ENCODE measurements at places on chromosomes 2 and 18.
A peak's percentile ranks its signal among the peaks of the same experiment; 100 is the strongest.

GRCh38 chr2:195410074-195410671 lies 246.9 kb upstream of the SLC39A10 start:
- no peak for DNase-seq

DNA sequence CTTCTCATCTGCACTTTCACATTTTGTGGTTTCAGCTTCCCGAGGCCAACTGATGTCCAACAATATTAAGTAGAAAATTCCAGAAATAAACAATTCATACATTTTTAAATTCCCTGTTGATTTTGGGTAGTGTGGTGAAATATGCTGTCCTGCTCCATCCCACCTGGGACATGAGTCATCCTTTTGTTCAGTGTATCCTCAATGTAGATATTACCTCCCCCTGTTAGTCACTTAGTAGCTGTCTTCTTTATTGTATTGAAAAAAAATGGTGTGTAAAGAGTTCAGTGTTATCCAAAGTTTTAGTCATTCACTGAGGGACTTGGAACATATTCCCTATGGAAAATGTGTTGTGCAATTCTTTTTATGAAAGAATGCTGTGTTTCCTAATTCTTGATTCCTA lies 348.1 kb downstream of the SOCS6 start:
- DNase-seq = no peak

GRCh38 chr2:18762667-18763066 lies 173.3 kb upstream of the NT5C1B start:
- DNase-seq = no peak

GRCh38 chr2:153635494-153635893 lies 156.9 kb upstream of the RPRM start:
- DNase-seq = no peak

DNA sequence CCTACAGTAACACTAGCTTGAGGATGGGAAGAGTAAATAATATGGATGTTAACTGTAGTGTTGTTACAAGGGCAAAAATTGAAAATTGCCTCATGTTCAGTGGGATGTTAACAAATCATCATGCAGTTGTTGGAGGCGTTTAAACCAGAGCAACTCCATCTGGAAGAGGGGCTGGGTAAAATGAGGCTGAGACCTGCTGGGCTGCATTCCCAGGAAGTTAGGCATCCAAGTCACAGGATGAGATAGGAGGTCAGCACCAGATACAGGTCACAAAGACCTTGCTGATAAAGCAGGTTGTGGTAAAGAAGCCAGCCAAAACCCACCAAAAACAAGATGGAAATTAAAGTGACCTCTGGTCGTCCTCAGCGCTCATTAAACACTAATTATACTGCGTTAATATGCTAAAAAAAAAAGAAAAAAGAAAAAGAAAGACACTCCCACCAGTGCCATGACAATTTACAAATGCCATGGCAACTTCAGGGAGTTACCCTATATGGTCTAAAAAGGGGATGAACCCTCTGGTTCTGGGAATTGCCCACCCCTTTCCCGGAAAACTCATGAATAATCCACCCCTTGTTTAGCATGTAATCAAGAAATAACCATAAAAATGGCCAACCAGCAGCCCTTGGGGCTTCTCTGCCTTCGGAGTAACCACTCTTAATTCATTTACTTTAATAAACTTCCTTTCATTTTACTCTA lies 101.4 kb downstream of the MYO5B start:
- DNase-seq = no peak

DNA sequence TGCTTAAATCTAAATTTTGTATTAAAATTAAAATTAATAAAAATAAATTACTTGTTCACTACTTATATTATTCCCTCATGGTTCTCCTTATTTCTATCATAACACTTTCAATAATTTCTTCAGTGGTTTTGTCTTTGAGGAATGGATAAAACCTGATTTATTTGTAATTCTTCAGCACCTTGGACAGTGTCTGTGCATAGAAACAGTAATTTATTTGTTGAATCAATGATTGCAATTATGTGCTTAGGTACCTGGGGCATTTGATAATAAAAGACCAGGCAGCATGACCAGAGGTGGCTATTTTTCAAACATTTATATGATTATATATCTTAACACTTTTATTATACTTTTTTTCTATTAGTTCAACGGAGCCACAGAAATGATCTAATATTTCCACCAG lies 1062.7 kb downstream of the DSC3 start:
- DNase-seq = no peak

GRCh38 chr2:236617221-236617737 lies 47.7 kb downstream of the ACKR3 start:
- DNase-seq = no peak

- no peak for DNase-seq
Measured at GRCh38 chr18:25349131-25349925, 2.6 kb downstream of the ZNF521 start.

DNA sequence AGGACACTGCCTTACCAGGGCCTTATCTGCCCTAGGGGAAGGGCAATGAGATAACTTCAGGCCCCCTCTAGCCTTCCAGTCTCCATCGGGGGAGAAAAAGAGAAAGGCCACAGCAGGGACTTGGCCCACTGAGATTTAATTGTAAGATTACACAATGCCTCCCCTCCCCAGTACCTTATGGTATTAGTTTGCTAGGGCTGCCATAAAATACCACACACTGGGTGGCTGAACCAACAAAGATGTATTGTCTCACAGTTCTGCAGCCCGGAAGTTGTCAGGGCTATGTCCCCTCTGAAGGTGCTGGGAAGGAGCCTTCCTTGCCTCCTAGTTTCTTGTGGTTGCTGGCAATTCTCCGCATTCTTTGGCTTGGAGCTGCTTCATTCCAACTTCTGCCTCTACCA lies 34.8 kb upstream of the SPATA3 start:
- DNase-seq = no peak

GRCh38 chr2:149716687-149717086 lies 129.1 kb upstream of the MMADHC start:
- DNase-seq = no peak

DNA sequence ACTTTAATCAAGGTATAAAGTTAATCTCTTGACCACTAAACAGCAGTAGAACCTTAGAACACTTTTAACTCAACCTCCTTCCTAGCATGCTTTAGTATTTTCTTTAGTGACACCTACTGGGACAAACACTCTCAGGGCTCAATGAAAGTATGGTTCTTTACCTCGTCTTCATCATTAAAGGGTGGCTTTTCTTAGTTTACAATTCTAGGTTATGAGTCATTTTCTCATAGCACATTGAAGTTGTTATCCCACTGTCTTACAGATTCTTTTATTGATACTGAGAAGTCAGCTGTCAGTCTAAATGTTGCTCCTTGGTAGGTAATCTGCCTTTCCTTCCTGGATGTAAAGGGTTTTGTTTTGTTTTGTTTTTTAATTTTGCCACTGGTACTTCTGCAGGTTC lies 38.0 kb downstream of the SIGLEC15 start:
- DNase-seq = no peak

DNA sequence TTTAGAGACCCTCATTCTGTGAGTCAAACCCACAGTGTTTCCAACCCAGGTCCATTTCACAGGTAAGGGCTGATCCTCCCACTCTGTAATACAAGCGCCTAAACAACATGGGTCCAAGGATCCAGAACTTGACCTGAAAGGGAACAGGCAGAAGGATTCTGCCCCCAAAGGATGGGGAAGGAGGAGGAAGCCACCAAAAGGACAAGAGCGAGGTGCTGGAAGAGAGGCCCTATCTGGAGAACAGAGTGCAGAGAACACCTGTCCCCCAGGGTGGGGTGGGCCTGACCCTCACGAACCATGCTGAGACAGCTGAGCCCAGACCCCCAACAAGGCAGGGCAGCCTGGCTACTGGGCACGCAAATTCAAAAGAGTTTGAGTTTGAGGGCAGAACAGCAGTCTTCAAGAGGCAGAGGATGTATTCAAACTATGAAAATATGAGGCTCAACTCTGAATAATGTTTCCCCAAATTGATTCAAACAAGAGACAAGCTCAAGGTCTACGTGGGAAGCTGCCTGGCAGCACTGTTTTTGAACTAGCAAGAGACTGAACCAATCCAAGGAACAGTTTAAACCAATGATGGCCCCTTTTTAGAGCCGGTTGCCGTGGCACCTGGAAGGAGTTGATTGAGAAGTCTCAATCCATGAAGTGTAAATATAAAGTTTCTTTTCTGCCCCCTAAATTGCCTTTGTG lies 212.7 kb downstream of the ALPK2 start:
- DNase-seq = no peak

- DNase-seq = no peak
Measured at GRCh38 chr2:68687018-68687417, 43.6 kb downstream of the PROKR1 start.

GRCh38 chr18:58700209-58700608 lies 28.9 kb downstream of the MALT1 start:
- DNase-seq = no peak

DNA sequence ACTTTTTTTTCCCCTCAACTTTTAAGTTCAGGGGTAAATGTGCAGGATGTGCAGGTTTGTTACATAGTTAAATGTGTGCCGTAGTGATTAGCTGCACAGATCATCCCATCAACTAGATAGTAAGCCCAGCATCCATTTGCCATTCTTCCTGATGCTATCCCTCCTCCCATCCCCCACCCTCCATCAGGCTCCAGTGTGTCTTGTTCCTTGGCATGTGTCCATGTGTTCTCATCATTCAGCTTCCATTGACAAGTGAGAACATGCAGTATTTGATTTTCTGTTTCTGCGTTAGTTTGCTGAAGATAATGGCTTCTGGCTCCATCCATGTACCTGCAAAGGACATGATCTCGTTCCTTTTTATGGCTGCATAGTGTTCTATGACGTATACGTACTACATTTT lies 47.2 kb upstream of the STON1 start:
- no peak for DNase-seq

DNA sequence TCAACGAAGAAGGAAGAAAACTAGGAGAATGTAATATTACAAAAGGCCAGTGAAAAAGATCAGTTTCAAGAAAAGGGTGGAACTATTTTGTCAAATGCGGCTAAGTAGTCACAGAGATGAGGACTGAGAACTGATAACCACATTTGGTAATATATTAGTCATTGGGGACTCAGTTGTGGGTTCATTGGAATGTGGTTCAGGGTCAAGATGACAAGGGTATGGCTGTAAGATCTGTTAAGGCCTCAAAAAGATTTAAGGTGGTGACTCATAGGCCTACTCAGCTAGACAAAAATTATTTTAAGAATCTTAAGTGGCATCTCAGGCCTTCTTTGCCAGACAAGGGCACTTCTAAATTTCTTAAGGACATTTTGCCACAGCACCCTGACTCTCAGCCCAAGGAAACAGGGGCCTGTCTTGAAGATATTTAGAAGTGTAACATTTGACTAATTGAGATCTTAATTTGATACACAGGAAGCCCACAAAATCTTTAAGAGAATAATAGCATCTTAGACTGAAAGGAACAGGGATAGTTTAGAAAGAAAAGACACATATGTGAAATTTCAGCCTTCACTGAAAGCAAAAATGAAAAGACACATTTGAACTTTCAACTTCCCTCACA lies 81.3 kb downstream of the STRADB start:
- no peak for DNase-seq

DNA sequence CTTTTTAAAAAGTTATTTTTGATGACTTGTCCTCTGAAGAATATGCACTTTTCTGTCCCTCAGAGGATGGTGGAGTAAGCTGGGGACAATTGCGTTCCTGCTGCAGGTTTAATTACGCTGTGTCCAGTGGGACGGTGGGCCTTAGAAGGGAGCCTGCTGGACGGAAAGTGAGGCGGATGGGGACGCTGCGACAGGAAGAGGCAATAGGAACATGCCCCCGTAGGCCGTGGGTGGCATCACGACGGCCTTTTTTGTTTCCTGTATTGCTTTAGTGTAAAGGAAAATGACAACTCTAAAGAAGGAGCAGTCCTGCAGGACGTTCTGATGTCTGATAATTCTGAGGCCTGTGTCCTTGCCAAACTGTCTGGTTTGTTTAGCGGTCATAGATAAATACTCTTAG lies 121.6 kb downstream of the NFATC1 start:
- no peak for DNase-seq

DNA sequence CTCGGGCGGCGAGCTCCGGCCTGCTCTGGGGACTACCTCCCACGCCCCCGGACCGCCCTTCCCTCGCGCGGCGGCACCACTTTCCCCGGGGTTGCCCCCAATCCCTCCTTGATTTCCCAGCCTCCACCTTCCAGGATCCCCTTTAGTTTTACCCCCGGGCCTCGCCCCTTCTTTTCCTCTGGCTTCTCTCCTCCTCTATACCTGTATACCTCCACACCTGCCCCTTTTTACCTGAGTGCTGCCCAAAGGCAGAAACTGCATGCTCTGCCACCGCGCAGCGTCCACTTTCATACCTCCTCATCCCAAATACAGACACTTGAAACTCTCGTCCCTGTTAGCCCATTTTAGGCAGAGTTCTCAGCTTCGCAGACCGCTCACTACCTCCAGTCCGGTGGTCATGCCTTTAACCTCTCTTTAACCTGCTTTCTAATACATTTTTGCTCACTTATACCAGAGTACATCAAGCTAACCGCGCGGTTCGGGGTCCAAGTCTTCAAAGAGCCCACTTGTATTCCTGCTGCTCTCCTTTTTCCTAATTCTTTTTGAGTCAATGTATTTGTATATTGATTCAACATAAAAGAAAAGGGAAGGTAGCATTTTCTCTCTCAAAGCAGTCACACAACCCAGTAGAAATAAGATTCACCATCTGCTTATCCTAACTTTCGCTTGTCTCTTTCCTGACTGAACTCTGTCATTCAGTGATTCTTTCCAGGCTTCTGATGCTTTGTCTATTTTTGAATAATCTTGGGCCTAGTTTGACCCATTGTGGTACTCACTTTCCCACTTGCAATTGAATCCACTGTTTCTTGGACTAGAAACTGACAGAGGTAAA lies 901 bp downstream of the SPOPL start:
- peak; percentile 31 for DNase-seq

All from NCI-H748 treated with DMSO at 0.1 percent for 48 hours (cell line).